ENCODE measurements at places on chromosomes 12 and 14. TPM values are rescaled to one million over a fixed set of nuclear protein-coding genes. Genes with fewer than 3 reads are reported as not detected.
A peak's percentile ranks its signal among the peaks of the same experiment; 100 is the strongest.

GRCh38 chr14:33545696-33546095 lies 405.2 kb downstream of the EGLN3 start:
- H3K4me3 ChIP-seq = no peak overlapping the region
- H3K4me1 ChIP-seq = no peaks in the 10 kb centered on the region
- no peaks in the 10 kb centered on the region for H3K27me3 ChIP-seq
- H3K36me3 ChIP-seq = no peaks in the 10 kb centered on the region
- no peak overlapping the region for H3K27ac ChIP-seq

- H3K27me3 ChIP-seq = no peaks in the 10 kb centered on the region
- H3K36me3 ChIP-seq = peaks cover 13% of the 10 kb centered on the region
- peak within 1 kb of the TSS; percentile 92 for H3K27ac ChIP-seq
- peaks cover 23% of the 10 kb centered on the region for H3K4me1 ChIP-seq
Measured at GRCh38 chr12:89524541-89525304, at the start of gene GALNT4. Gene GALNT4, minus strand, starts transcription at chr12:89524796. Its CDS starts 247 bp downstream, at chr12:89524549.

Gene BCAT1
- total RNA-seq = 267 TPM

DNA sequence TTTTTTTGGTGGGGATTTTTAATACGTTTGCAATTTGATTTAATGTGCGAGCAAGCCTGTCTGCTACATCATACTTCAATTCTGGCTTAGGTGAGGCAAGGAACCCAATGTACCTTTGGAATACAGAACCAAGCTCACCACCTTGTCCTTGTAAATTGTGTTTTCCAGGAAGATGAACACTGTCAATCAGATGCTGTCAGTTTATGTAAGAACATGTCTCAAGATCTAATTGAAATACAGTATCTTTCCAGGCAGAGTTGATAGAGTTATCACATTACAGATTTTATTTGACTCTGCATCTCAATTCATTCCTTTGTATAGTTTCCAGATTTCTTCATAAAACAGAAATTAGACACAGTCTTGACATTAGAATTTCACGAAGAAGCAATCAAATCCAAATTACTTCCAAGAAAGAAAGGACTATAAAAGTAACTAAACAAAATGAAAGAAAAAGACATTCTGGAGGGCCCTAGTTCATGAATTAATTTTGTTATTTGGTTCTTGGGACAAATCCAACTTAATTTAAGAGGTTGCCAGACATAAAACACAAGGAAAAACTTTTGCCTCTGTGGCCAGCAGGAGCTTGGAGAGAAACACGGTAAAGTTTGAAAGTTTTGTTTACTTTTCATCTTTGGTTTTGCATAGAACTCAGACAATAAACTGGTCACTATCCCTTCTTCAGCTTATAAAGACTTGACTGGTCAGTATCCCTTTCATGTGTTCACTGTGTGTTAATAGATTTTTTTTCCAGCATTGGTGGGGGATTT lies 16.4 kb upstream of the MED13L start:
- no peak overlapping the region for H3K4me3 ChIP-seq
- no peaks in the 10 kb centered on the region for H3K27me3 ChIP-seq
- H3K27ac ChIP-seq = no peak overlapping the region
- no peaks in the 10 kb centered on the region for H3K36me3 ChIP-seq

- H3K27me3 ChIP-seq = peaks cover 2% of the 10 kb centered on the region
- peaks cover 44% of the 10 kb centered on the region for H3K36me3 ChIP-seq
- H3K27ac ChIP-seq = no peak overlapping the region
- H3K4me1 ChIP-seq = no peaks in the 10 kb centered on the region
- no peak overlapping the region for H3K4me3 ChIP-seq
Measured at GRCh38 chr12:127064207-127064606, 1202.8 kb upstream of the TMEM132C start.

GRCh38 chr12:5884866-5885265 lies 60.2 kb downstream of the ANO2 start:
- H3K4me3 ChIP-seq = no peak overlapping the region
- H3K36me3 ChIP-seq = peaks cover 7% of the 10 kb centered on the region
- peaks cover 12% of the 10 kb centered on the region for H3K4me1 ChIP-seq
- no peaks in the 10 kb centered on the region for H3K27me3 ChIP-seq
- no peak overlapping the region for H3K27ac ChIP-seq

DNA sequence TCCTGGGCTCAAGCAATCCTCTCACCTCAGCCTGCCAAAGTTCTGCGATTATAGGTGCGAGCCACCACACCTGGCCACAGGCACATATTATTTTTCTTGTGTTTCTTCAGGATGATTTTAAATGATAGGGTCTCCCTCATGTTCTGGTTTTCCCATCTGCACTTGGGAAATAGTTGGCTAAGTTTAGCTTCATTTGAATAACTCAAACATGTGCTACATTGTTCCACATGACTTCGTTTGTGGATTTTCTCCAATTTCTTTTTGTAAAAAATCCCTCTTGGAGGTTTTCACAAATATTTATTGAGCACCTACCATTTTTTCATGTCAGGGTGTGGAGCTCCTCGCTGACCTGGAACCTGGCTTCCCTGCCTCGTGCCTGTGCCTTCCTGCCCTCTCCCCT lies 55.2 kb upstream of the GNPNAT1 start:
- no peaks in the 10 kb centered on the region for H3K27me3 ChIP-seq
- DNase-seq = no peak
- peaks cover 35% of the 10 kb centered on the region for H3K4me1 ChIP-seq
- no peaks in the 10 kb centered on the region for H3K36me3 ChIP-seq

Gene DACT1
- total RNA-seq = 20.2 TPM

DNA sequence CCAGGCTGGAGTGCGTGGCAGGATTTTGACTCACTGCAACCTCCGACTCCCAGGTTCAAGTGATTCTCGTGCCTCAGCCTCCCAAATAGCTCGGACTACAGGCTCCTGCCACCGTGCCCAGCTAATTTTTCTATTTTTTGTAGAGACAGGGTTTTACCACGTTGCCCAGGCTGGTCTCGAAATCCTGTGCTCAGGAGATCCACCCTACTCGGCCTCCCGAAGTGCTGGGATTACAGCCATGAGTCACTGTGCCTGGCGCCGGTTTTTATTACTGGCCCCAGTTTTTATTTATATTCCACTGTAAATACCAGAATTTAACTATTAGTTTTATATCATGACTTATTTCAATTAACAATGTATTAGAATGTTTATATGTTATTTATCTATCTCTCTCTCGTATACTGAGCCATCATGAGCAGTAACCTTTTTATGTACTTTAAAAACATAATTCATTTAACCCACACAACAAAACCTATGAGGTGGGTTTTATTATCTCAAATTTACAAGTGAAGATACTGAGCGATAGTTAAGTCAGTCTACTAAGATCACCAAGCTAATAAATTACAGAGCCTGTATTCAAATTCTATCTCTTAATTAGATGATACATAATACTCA lies 47.8 kb downstream of the HECTD1 start:
- no peak for DNase-seq
- peaks cover 42% of the 10 kb centered on the region for H3K36me3 ChIP-seq
- H3K27ac ChIP-seq = no peak overlapping the region
- no peak overlapping the region for H3K4me3 ChIP-seq
- H3K4me1 ChIP-seq = no peaks in the 10 kb centered on the region
- no peaks in the 10 kb centered on the region for H3K27me3 ChIP-seq

- no peak overlapping the region for H3K27ac ChIP-seq
- H3K36me3 ChIP-seq = no peaks in the 10 kb centered on the region
- no peak overlapping the region for H3K4me3 ChIP-seq
- DNase-seq = no peak
Measured at GRCh38 chr14:37862263-37862662, 266.8 kb downstream of the TTC6 start.

DNA sequence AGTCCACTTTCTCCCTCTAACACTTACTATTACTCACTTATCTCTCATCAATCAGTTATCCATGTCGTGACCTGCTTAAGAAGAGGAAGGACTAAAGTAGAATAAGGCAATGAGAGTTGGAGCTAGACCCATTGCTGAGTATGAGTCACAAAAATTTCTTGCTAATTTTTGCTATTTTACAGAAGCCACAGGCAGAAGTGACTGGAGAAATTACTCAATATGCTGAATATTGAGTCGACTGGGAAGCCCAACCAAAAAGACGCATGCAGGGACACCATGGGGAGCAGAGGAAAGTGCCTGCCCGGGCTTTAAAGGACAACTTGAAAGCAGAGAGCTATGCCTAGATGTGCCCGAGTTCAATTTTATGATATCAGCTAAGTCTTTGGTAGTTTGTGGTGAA lies 115.4 kb upstream of the FOXG1 start:
- peaks cover 3% of the 10 kb centered on the region for H3K36me3 ChIP-seq
- H3K4me1 ChIP-seq = peaks cover 20% of the 10 kb centered on the region
- DNase-seq = no peak
- H3K4me3 ChIP-seq = no peak overlapping the region
- no peak overlapping the region for H3K27ac ChIP-seq

GRCh38 chr12:31246470-31246850 lies 79.5 kb downstream of the SINHCAF start:
- H3K27ac ChIP-seq = peak overlapping the region; percentile 25
- DNase-seq = no peak
- H3K4me1 ChIP-seq = peaks cover 12% of the 10 kb centered on the region
- no peaks in the 10 kb centered on the region for H3K36me3 ChIP-seq
- no peak overlapping the region for H3K4me3 ChIP-seq

Gene ACSS3
- total RNA-seq = 20.2 TPM

Gene PLCZ1
- not detected for total RNA-seq

- H3K27ac ChIP-seq = no peak overlapping the region
- no peak for DNase-seq
- no peak overlapping the region for H3K4me3 ChIP-seq
- H3K36me3 ChIP-seq = no peaks in the 10 kb centered on the region
Measured at GRCh38 chr12:113089839-113090238, 33.3 kb downstream of the DTX1 start.

- H3K4me1 ChIP-seq = peaks cover 46% of the 10 kb centered on the region
- H3K4me3 ChIP-seq = no peak overlapping the region
- no peaks in the 10 kb centered on the region for H3K36me3 ChIP-seq
- no peaks in the 10 kb centered on the region for H3K27me3 ChIP-seq
- H3K27ac ChIP-seq = no peak overlapping the region
Measured at GRCh38 chr12:27347779-27348178, 15.1 kb downstream of the BMAL2 start.

Gene PTCSC3
- not detected for total RNA-seq

DNA sequence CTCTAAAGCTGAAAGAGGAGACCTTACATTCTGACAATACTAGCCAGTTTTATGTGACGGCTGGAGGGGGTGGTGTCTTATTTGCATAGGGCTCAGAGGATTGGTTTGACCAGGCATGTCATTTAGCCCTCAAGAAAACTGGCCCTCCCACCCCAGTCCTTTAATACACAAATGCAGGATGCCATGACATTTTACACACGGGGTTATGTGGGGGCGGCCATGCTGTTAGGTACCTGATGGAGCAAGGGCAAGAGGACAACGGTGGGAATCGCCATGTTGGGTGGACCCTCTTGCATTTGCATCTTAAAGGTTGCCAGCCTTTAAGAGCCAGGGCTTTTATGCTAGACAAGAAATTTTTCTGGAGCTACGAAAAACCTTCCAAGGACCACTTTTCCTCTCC lies 23.3 kb downstream of the MDM2 start:
- H3K36me3 ChIP-seq = peaks cover 51% of the 10 kb centered on the region
- peaks cover 24% of the 10 kb centered on the region for H3K4me1 ChIP-seq
- H3K27ac ChIP-seq = peak overlapping the region; percentile 85
- no peak for DNase-seq

DNA sequence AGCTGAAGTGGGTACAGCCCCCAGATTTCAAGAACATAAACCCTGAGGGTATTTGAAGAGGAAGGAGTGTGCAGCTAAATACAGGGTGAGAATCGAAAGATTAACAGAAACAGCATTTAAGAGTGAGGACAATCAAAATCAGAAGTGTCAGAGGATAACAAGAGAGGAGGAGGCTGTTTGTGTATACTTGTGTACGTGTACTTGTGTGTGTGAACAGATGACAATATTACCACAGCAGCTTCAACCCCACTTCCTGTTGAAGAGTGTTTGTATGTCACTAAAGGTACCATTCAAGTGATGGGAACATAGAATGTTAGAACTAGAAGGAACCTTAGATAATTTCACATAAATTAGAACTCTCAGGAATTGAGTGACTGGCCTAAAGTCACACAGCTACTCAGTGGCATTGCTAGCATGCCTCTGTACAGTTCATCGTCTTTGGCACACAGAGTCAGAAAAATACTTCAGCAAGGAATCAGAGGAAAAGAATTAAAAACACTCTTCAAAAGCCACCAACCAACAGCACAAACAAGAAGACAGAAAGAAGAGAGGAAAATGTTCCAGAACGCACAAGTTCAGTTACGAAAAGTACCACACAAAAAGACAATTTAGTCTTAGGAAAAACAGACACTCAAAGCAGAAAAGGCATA lies 164.3 kb upstream of the BCL2L14 start:
- no peaks in the 10 kb centered on the region for H3K4me1 ChIP-seq
- H3K27ac ChIP-seq = no peak overlapping the region

Gene KCNK10
- total RNA-seq = 0.53 TPM

Gene ZNF26
- total RNA-seq = 11.9 TPM

Gene LMO3
- 22.2 TPM for total RNA-seq

DNA sequence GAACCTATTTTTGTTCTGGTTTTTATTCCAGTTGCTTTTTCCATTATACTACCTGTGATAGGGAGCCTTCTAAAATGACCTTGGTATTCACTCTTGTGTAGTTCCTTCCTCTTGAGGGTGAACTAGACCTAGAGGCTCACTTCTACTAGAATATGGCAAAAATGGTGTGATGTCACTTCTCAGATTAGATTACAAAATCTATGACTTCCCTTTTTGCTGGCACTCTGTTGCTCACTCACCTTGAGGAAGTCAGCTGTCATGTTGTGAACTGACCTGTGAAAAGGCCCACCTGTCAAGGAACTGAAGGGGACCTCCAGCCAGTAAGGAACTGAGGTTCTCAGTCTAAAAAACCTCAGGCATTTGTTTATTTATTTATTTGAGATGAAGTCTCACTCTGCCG lies 5.7 kb downstream of the MIPOL1 start:
- H3K27me3 ChIP-seq = no peaks in the 10 kb centered on the region
- H3K4me3 ChIP-seq = no peak overlapping the region
- no peak overlapping the region for H3K27ac ChIP-seq
- H3K36me3 ChIP-seq = peaks cover 39% of the 10 kb centered on the region
- peaks cover 15% of the 10 kb centered on the region for H3K4me1 ChIP-seq

Gene FOXN4
- total RNA-seq = 0.37 TPM

DNA sequence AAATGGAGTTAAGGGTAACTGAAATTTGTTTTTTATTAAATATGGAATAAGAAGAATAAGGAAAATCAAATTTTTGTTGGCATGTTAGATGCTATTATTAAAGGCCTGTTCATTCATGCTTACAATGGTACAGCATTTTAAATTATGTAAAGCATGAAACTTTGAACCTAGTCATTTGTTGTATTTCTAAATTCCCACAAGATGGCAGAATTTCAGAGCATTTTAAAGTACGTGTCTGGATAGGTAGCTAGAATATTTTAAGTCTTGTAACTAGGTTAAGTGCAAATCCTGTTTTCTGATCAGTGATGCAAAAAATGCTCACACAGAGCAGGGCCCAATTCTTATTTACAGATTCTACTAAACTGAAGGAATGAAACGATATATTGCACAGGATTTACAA lies 585.6 kb upstream of the MIS18BP1 start:
- DNase-seq = no peak
- peaks cover 3% of the 10 kb centered on the region for H3K36me3 ChIP-seq
- no peaks in the 10 kb centered on the region for H3K27me3 ChIP-seq

- no peak overlapping the region for H3K4me3 ChIP-seq
- H3K4me1 ChIP-seq = peaks cover 8% of the 10 kb centered on the region
- H3K27me3 ChIP-seq = no peaks in the 10 kb centered on the region
Measured at GRCh38 chr14:72057701-72058285, 125.6 kb downstream of the RGS6 start.

Data from WTC11 (cell line).